ENCODE measurements at places on chromosomes 1 and 21. TPM values are rescaled to one million over a fixed set of nuclear protein-coding genes. Genes with fewer than 3 reads are reported as not detected.

The CFHR2 gene
- not detected for total RNA-seq

DNA sequence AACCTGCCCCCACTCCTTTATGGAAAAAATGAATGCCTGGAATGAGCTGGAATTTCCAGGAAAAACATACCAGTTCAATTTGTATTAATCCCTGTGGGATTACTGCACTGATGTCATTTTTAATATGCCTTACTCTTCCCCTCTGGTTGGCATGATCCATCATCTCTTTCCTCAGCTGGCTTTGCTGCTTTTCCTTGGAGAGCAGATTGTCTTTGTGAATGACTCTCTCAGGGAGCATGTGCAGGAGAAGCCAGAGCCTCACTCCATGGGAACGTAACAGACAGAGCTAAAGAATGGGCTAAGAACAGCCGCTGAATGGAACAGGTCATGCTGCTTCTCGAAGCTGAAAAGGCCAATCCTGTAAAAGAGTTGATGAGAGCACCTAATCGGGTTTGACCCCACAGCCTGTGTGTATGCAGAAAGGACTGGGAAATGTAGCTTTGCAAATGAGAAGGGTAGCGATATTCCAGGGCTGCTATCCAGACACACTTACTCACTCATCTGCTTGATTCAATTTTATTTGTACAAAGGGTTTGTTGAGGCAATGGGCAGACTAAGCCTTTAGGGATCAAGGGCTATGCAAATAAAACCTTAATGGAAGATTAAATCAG is 20.7 kb downstream of the PHC2 start:
- ATAC-seq: peak; percentile 98

The SELL gene
- total RNA-seq: 28.3 TPM

The IRF6 gene
- 0.27 TPM for total RNA-seq

The IL19 gene
- total RNA-seq: not detected

The MTARC1 gene
- total RNA-seq: 12.7 TPM

The C1orf210 gene
- total RNA-seq: 0.25 TPM

DNA sequence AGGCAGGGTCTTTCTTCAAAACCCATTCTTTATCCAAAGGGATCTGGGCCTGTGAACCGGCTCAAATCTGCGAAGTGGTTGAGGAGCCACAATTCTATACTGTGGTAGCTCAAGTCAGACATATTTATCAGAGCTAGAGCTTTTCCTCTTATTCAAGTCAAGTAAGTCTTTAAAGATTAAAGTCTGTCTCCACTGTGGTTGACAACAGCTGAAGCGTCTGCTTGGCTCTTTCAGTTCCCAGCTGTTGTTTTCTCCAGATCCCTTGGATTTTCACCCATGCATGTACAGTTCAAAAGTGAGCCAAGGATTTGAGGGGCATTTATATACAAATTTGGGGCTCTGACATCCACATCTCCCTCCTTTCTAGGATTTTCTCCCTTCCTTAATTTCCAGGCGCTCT is 66.9 kb downstream of the C1orf185 start:
- no peak for ATAC-seq

GRCh38 chr1:25793585-25794170 is 6.3 kb upstream of the SELENON start:
- no peak for ATAC-seq

GRCh38 chr21:32515874-32516273 is 69.4 kb downstream of the TCP10L start:
- ATAC-seq: no peak

The ATAD3C gene
- total RNA-seq: 0.76 TPM

DNA sequence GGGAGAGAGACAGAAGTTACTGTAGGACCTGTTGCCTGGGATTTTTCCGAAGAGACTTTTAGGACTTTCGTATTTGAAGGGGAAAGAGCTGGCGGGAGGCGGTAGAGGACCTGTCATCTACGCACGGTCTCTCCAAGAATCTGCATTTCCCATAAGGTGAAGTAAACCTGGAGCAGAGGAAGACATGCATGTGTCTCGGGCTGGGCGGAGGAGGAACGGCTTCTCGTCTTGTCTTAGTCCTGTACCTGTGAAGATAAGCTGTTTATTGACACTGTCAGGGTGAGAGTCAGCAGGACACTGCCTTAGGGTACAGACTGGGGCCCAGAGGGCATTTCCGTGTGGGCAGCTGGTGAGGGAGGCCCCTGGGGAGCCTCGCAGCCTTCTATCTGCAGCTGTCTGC is 123.4 kb upstream of the COL6A1 start:
- no peak for ATAC-seq
